Stimulated activated CD8-positive, alpha-beta memory T cell treated with anti-CD3 and anti-CD28 coated beads, Interleukin-4, amount 100 ng/mL, for 24 hours (primary cell): ENCODE measurements at places on chromosomes 7 and 10.
A peak's percentile ranks its signal among the peaks of the same experiment; 100 is the strongest.

DNA sequence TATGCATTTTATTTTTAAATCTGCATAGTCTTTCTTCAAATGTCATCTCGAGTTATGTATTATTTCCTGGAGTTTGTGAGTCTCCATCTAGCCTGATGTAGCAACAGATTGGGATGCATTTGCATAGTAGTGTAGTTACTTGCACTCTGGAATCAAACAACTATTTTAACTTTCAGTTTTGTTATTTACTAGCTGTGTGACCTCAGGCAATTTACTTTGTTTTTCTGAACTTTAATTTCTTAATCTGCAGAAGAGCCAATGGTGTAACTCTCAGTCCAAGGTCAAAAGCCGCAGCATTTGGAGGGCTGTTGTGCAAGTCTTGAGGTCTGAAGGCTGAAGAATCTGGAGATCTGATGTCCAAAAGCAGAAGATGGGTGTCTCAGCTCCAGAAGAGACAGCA lies 175.8 kb upstream of the SORCS1 start:
- no peak for DNase-seq

DNA sequence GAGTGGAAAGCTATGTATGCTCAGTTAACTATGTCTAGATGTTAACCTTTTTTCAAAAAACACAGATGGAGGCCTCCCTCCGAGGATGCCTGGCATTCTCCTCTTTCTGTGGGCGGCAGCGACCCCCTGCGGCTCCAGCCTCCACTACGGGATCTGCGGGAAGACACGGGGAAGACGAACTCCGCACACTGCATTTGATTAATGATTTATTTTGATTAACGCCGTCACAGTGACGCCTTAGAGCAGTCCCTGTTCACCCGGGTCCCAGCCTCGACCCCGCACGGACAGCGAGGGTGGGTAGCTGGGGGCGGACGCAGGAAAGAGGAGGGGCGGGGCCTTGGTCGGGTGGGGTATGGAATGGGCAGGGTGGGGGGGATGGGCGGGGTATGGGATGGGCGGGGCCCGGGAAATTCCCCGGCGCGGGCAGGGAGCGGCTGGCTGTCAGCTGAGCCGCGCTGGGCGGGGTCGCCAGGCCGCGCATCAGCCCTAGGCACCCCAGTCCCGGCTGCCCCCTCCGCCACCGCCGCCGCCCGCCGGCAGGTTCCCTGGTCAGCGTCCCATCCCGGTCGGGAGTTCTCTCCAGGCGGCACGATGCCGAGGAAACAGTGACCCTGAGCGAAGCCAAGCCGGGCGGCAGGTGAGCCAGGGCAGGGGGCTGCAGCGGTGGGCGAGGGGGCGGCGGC lies at the start of gene OPTN:
TSS of gene OPTN (plus strand) at position 498 of the 683 bp plus-strand sequence. CDS start 8,960 bp downstream, outside the sequence.
- DNase-seq = peak; percentile 65

GRCh38 chr7:37683246-37684120 lies at the start of gene GPR141:
GPR141 (plus strand) TSS chr7:37683766; CDS start chr7:37740394, 56,628 bp downstream.
- no peak for DNase-seq

- DNase-seq = no peak
Observed at GRCh38 chr10:132630666-132631337, 93.2 kb downstream of the INPP5A start.

GRCh38 chr7:43559171-43559945 lies 23.6 kb upstream of the STK17A start:
- no peak for DNase-seq

DNA sequence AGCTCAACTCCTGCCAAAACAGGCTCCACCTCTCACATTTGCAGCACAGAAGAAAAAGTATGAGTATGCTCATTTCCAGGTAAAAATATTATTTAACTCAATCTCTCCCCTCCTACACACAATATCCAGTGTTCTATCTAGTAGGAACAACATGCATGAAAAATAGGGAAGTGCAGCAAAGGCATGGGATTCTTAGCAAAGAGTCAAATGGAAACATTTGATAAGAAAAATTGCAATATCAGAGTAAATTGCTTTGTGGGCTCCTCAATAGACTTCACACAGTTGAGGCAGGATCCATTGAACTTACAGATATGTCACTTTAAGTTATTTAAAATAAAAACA lies 150.9 kb downstream of the ANK3 start:
- DNase-seq = no peak

DNA sequence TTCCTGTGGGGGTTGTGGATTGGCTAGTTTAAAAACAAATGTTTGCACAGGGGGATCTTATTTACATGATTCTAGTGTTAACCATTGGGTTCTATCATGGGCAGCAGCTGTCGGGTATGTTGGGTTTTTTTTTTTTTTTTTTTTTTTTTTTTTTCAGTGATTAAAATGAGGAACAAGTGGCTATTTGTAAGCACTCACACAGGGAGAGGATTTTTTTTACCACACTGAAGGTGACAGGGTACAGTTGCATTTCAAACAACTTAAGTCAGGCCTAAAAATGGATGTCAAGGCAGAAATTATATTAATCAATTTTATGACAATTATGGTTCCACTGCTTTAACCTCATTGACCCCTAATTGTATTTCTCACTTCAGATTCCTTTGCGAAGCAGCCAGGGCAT lies 92.8 kb downstream of the CD36 start:
- no peak for DNase-seq

DNA sequence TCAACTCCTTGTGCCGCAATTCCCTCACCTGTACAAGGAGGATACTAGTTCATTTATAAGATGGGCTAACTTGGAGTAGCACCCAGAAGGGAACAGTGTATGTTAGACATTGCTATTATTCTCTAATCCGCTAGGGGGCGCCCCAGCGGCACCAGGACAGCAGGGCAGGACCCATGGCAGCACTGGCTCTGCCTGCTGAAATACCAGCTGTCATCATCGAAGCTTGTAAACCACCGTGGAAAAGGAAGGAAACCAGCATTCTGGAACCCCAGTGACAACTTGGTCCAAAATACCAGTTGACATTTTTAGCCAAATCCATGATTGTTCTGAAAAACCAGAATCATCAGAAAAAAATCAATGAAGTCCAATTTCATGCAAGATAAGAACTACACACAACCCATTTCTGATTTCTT lies 134.4 kb downstream of the ITGA8 start:
- DNase-seq = no peak

- DNase-seq = no peak
Observed at GRCh38 chr7:157715071-157715937, 378.5 kb downstream of the DNAJB6 start.

DNA sequence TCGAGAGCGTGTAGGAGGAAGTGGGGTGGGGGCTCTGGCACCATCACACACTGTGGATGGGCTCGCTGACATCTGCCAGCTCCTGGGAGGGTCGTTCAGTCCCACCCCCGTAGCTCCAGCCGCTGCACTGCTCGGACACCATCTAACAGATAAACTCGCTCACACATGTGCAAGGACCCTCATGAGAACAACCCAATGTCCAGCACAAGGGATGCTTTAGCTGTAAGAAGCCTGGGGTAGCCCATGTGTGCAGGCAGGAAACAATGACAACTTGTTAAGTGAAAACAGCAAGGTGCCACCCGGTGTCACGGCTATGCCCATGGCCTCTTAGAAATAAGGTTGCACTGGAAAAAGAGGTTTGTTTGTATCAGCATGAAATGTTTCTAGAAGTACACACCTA lies 14.1 kb downstream of the OGDHL start:
- no peak for DNase-seq

DNA sequence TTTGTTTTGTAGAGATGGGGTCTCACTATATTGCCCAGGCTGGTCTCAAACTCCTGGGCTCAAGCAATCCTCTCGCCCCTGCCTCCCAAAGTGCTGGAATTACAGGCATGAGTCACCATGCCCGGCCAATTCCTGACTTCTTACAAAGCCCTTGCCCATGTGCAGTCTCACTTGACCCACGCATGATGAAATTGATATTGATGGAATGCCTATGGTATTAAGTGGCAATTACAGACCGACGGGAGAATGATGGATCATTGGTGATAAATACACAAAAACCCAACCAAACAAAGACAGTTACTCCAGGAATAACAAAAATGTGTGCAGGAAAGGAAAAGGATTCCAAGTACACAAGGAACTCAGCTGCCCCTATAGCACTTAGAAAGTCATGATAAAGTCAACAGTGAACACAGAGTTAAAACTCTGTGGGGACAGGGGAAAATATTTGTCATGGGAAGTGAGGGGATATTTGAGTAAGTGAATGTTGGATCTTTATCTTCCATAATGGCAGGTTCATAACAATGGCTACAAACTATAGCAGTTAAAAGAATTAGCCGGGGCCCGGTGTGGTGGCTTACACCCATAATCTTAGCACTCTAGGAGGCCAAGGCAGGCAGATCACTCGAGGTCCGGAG lies 21.6 kb downstream of the HIP1 start:
- no peak for DNase-seq

GRCh38 chr7:33928986-33929385 lies 23.6 kb downstream of the BMPER start:
- no peak for DNase-seq

- DNase-seq = no peak
Observed at GRCh38 chr7:10930551-10930950, 43.1 kb upstream of the PHF14 start.

- no peak for DNase-seq
Observed at GRCh38 chr7:44396496-44396895, 71.1 kb upstream of the CAMK2B start.

- no peak for DNase-seq
Observed at GRCh38 chr7:147813316-147813715, 777.2 kb upstream of the C7orf33 start.

GRCh38 chr10:84587789-84588188 lies 259.4 kb downstream of the CCSER2 start:
- no peak for DNase-seq

DNA sequence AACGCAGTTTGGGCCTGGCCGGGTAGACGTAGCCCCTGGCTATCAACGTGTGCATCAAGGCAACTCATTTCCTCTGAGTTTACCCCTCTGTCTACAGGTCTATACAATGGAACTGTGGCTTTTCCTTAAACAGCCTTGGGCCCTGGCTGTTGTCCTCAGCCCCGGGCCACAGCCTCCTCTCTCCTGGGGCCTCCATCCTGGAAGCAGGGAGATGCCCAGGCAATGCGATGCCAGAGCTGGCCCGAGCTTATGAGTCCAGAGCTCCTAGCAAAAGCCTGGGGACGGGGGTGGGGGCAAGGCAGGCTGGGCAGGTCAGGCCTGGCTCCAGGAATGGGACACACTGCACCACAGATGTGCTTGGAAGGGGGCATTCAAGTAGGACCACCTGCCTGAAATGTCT lies 89.6 kb upstream of the SMNDC1 start:
- no peak for DNase-seq

GRCh38 chr7:100627238-100627549 lies 14.2 kb downstream of the TFR2 start:
- DNase-seq = no peak

DNA sequence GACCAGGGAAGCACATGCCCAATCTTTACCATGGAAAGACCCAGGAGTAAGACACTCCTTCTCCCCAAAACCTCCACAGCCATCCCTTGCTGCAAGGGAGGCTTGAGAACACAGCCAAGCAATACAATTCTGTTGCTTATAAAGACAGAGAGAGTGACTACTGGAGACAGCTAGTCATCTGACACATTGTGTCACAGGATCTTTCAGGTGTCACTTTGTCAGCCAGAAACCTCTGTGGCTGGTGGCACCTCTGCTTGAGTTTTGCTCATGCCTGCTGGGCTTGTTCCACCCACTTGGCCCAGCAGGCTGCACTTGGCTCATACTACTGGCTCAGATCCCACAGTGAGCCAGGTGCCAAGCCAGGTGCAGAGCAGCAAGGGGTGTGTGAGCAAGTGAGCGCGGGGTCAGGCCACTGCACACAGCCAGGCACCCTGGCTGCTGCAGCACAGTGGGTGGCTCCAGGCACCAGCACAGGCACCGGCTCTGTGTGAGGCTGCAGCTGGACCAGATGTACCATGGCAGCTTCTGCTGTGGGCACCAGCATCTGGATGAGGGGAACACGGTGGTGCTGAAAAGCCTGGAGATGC lies 12.4 kb upstream of the PRLHR start:
- DNase-seq = no peak

- DNase-seq = no peak
Observed at GRCh38 chr7:4015371-4015770, 666.7 kb upstream of the FOXK1 start.

GRCh38 chr10:16870331-16870730 lies 53.1 kb upstream of the RSU1 start:
- DNase-seq = no peak
